ENCODE measurements at places on chromosomes 11 and 22.

DNA sequence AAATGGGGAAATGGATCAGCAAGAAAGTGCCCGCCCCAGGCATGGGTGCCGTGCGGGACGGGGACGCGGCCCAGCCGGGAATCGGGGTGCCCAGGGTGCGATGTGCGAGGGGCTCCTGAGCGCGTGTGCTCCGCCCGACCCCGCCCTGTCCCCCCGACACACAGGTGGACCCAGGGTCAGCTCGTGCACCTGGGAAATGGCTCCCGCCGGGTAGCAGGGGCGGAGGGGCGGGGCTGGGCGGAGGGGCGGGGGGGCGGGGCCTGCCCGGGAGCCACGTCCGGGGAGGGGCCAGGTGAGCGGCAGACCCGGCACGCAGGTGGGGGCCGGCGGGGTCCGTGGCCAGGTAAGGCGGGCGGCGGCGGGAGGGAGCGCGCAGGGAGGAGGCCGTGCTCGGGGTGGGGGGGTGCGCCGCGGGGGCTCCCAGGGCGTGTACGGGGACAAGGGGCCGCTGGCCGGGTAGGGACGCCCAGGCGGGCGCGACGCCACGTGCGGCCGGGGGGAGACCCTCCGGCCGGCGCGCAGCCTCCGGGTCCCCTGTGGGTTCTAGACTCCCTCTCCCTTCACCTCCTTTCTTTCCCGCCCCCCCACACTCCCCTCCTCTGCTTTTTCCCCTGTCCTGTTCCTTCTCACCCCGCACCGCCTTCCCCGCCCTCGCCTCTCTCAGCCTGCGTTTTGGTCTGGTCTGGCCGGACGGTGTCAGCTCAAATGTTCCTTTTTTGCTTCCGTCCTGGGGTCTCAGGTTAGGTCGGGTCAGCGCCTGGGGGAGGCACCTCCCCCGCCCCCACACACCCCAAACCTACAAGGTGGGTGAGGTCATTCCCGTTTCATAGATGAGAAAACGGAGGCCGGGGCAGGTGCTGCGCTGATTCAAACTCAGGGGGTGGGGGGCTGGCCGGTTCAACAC, at the start of gene ARHGAP8:
TSS of gene ARHGAP8 (plus strand) at position 291 of the 904 bp plus-strand sequence. CDS start 33,953 bp downstream, outside the sequence.
- DNase-seq = no peak

DNA sequence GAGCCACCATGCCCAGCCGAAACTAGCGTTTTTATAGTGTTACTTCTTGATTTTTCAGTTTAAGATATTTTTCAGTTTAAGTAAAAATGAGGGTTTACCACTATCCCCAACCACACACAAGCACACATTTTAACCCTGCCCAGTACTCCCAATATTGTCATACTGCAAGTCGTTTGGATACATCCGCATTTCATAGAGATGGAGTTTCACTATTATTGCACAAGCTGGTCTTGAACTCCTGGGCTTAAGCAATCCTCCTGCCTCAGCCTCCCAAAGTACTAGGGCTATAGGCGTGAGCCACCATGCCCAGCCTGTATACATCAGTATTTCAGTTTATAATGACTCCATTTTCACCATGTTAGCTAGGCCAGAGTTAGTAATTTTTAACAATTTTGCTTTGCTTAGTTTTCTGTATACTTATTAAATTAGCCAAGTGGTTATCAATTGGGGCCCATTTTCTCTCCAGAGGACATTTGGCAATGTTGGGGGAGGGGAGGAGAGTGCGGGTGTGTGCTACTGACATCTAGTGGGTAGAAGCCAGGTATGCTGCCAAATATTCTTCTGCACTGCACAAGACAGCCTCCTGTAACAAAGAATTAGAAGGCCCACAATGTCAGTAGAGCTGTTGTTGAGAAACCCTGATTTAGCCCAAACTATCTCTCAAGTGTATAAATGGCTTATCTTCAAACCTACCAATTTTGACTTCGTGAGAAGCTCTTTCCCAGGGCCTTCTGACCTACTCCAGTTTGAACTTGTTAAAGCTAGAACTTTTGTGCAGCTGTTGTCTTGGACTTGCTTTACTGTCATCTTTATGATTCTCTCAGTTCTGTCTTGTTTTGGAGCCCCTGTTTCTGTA, 7.3 kb downstream of the USP47 start:
- peak; percentile 68 for DNase-seq

GRCh38 chr11:130522284-130522961, 74.0 kb downstream of the ADAMTS15 start:
- DNase-seq = no peak

GRCh38 chr11:117882311-117882905, 6.0 kb upstream of the FXYD6 start:
- DNase-seq = no peak

DNA sequence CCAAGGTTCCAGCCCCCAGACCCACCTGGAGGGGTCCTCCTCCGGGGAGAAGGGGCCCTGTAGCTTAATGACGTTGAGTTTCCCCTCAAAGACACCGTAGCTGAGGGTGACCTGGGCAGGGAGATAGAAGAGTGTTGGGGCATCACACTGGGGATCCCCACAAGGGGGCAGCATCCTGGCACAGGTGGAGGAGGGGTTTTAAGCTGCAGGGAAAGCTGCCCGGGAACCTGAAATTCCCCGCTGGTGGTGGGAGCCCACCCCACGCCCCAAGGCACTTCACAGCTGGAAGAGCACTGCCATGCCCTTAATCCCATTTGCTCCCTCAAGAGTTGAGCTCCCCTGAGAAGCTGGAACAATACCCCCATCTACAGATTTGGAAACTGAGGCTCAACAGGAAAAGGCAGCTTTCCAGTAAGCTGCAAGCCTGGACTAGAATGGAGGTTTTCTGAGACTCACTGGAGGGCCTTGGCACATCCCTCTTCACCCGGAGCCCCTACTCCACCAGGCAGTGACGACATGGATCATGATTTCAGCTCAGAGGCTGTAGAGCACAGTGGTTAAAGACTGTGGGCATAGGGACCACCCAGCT, 13.7 kb downstream of the MFNG start:
- DNase-seq = peak; percentile 41

DNA sequence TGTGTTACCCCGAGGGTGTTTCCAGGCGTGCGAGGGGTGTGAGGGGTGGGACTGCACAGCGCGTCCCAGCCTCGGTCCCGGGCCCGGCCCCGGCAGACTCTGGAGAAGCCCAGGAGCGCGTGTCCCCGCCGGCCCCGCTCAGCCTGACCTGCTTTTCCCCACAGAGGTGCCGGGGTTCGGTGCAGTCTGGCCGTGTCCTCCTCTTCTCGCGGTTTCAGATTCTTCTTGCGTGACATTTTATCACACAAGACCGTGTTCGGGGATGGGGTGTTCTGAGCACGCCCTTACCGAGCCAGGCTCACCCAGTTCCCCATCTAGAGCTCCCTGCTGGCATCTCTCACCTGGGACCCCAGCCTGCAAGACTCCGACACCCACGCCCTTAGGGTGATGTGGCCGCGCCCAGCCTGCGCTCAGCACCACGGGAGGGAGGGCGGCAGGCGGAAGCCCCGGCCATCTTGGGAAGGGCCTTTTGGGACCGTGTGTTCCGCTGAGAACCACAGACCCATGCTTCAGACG, 775.6 kb downstream of the BRD1 start:
- DNase-seq = peak; percentile 47

- DNase-seq = no peak
These were observed 207.3 kb upstream of the MTNR1B start for GRCh38 chr11:92762121-92762540.

GRCh38 chr22:20853236-20853660, 5.4 kb downstream of the PI4KA start:
- no peak for DNase-seq

- DNase-seq = no peak
These were observed 6.4 kb upstream of the JAM3 start for GRCh38 chr11:134062265-134063123.

DNA sequence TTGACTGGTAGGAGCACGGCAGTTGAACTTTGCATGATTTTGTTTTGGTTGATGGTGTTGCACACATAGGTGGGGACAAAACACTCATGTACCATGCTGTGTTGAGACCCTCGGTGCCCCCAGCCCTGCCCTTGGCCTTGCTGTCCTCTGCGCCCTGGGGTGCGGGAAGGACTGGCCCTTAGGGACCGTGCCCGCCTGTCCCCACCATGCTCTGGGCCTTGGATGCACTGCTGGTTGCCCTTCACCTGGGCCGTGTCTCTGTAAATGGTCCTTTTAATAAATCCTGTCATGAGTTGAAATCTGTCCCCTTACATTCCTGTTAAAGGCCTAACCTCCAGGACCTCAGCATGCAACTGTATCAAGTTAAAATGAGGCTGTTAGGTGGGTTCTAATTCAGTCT, 102.3 kb upstream of the ANO1 start:
- DNase-seq = no peak

- no peak for DNase-seq
These were observed 109.2 kb downstream of the TTC17 start for GRCh38 chr11:43467958-43468357.

- DNase-seq = no peak
These were observed 4.6 kb downstream of the C11orf96 start for GRCh38 chr11:43947003-43947500.

DNA sequence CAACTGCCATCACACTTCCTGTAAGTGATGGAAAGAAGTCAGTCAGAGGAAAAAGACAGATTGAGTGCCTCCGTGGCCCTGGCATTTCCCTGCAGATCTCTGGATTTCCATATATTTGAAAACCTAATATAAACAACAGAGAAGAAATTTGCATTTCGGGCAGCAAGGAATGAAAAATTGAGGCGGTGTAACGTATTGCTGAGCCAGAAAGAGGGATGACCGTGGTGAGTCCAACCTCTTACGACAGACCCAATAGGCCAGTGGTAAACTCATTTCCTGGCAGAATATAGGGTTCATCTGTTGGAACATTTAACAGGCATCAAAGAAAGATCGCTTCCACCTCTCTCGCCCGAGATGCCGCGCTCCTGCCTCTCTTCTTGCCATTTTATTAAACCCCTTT, 336.5 kb downstream of the MIAT start:
- DNase-seq = no peak

DNA sequence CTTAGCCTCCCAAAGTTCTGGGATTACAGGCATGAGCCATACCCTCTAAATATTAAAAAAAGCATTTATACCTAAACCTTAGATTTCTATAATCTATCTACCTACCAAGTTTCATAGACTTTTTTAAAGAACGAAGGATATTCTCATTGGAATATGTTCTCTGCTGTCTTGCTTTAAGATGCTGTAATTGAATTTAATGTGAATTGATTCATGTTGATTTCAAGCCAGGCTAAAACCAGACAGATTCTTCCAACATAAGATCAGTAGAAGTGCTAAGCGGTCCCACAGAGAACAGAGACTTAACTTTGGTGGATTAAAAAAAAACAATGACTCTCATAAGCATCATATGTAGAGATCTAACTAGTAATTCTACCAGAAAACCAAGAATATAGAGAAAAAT, 14.2 kb downstream of the KREMEN1 start:
- DNase-seq = no peak

DNA sequence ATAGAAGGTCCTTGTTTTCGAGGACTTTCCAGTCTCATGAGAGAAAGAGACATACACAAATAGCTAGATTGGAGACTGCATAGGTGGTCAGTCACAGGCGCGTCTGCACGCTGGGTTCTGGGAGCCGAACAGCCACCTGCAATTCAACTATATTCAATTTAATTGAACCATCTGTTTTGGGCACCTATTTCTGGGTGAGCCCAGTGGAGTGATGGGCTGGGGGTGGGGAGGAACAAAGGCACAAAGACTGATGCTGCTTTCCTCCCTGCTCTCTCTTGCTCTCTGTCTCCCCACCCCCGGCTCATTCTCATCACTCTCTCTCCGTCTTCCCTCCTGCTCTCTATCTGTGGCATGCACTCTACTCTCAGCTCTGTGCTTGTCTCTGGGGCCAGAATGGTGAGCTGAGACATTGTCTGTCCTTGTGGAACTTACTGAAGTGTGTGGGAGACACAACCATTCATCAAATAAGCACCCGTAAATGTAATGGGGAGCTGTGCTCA, 48.1 kb upstream of the B3GAT1 start:
- DNase-seq = no peak

DNA sequence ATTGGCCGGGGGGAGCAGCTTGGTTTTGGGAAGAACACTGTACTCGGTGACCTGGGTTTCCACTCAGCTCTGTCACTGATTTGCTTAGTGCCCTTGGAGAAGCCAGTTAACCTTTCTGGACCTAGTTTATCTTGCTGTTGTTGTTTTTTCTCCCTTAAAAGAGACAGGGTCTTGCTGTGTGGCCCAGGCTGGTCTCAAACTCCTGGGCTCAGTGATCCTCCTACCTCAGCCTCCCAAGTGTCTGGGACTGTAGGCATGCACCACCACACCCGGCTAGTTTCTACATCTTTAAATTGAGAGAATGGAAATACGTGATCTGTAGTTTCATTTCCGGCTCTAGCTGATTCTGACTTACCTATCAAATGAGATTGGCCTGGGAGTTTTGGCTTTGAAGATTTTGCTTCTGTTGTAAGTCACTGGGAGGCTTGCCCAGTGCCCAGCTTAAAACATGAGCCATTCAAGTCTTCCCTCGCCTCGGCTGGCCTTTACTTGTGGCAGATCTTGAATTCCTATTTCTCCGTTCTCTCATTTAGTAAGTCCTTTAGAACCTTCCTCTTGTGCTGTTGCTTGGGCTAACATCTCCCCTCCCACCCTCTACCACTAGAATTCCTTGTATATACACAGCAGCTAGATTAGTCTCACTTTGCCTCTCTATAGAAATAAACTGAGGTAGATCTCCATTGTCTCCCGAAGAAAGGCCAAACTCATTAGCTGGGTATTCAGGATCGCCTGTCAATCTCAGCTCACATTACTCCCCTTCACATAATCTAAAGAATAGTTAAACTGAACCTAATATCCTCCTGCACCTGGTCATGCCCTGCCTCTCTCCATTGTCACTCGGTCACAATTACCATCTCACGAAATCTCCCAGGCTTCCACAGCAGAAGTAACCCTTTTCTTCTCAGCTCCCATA, 87.7 kb upstream of the SLC25A18 start:
- no peak for DNase-seq

DNA sequence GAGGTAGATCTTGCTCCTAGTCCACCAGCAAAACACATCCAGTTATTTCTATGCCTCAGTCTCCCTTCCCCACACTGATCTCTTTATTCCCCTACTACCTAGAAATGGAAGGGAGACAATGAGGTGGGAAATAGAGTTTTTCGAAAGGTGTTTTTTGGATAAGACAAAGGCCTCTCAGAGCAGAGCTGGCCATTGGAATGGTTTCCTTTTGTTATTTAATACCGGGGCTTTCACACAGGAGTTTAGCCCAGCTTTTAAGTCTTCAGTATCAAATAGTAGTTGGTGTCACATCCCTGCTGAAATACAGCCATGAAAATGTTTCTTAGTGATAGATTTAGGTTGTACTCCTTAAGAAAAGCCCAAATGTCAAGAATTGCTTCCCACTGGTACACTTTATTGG, 65.4 kb upstream of the B3GAT1 start:
- no peak for DNase-seq

- DNase-seq = no peak
These were observed 35.1 kb upstream of the WNT11 start for GRCh38 chr11:76241243-76242000.

- no peak for DNase-seq
These were observed 47.0 kb upstream of the TIMP3 start for GRCh38 chr22:32754413-32755041.

DNA sequence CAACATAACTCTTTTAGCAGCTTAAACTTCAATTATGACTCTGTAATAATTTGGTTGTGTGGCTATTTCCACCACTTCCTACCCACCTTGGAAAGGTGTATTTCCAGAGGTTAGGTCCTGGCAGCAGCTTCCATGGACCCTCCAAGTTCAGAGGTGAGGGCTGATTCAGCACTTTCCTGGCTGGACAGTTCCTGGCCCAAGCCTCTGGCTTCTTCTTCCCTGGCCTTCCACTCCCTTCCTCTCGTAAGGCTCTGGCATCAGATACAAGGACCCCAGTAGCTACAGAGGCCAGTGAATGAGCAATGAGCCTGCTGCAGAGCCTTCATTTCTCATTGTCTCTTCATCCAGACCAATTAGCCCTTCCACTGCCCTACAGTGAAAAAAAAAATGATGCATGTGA, 98.1 kb upstream of the KIRREL3 start:
- DNase-seq = no peak

GRCh38 chr22:46058091-46058420, 81.1 kb upstream of the WNT7B start:
- peak; percentile 74 for DNase-seq
